ENCODE measurements at places on chromosomes 1 and 21.

GRCh38 chr1:6596886-6597776, 5.5 kb downstream of the KLHL21 start:
- DNase-seq, result no peak

DNA sequence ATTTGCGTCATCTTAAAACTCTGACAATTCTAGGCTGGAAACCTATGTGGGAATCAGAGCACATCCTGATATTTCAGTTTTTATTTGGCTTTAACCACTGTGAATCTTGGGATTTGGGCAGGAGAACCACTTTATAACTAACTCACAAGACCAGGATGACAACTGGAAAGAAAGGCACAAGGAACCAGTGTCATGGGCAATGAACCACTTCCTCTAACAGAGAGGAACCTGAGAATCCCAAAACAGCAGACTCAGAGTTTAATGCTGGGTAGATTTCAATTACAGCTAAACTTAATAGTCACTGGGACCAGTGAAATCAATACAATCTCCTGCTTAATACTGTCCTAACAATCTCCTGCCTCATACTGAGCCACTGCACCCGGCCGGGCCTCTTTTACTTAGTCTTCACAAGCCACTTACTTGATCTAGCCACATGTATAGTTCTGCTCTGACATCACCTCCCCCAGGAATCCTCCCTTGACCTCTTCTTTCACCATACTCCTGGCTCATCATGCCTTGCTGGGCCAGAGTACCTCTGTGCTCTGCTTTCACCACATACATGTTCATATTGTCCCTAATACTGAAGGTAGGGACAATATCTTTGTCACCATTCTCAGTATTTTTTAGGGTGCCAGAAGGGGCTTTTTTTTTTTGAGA, 20.2 kb upstream of the SLFNL1 start:
- no peak for DNase-seq

DNA sequence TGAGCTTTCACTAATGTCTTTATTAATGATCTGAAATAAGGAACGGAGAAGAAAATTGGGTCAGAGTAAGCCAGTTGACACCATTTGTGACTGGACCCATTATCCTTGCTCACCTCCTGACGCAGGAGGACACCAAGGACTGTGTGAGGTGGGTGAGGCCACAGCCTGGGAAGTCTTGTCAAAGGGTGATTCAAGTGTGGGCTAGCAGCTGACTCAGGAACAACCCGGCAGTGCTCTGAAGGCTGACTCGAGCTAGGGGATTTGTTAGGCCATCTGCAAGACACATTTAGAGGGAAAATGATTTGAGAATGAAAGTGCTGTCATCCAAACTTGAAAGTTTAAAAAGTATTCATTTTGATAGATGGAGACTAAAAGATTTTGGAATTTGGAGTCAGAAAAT, 21.2 kb downstream of the PRRX1 start:
- no peak for DNase-seq

DNA sequence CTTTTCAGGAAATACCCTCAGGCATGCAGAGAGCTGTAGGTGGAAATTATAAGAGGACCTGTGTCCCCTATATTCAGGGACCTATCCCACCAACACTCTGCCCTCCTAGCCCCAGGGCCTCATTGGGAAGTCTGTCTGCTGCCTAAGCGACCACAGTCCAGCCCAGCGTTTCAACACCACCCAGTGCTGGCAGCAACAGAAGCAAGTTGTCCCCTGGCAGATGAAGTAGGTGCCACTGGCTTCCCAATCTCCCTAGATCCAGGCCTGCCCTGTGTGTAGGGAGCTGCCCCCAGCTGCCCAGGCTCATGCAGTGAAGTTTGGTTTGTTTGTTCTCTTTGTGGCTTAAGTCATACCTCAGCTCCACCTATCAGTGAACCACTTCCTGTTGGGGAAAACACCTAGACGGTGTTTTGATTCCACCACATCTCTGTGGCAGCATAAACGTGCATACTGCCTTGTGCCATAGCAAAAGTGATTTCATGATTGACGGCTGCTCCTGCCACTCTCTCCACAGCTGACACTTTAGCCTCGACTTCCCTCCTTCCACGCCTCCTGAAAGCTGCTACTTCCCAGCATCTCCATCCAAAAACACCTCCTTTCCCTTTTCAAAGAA, 8.1 kb upstream of the LEFTY1 start:
- DNase-seq, result peak; percentile 73

DNA sequence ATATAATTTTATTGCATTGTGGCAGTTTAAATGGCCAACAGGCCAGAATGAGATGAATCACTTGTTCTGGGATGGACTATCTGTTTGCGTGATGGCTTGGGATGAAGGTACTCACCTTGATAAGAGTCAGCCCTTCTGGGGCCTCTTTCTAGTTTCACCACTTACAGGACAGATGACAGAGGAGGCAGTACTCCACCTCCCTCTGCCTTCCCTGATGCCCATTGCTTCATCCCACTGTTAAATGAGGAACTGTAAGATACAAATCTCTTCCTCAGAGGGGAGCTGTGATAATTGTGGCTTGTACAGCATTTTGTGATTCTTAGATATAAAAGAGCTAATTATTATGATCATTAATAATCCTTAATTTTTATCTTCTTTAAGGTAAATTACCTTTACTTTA, 3.7 kb upstream of the TCHH start:
- no peak for DNase-seq

GRCh38 chr1:178311164-178311563, 185.6 kb downstream of the CLEC20A start:
- no peak for DNase-seq

GRCh38 chr1:206903687-206904086, 6.4 kb downstream of the IL24 start:
- DNase-seq, result no peak

DNA sequence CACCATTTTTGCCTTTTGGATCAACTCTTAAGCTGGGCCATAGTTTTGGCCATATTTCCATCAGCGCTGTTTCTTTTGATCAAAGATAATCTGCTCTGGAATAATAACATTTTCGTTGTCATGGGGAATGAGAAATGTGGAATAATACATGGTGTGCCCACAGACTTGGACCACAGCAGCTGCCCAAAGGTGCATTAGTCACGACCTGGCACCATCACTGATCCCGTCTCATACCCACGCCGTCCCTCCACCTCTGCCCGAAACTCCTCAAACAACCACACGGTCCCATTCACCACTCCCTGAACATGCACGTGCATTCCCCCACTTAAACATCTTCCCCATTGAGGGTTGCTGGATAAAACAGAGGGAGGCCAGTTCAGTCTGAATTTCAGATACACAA, 76.9 kb downstream of the SLC66A1 start:
- no peak for DNase-seq

DNA sequence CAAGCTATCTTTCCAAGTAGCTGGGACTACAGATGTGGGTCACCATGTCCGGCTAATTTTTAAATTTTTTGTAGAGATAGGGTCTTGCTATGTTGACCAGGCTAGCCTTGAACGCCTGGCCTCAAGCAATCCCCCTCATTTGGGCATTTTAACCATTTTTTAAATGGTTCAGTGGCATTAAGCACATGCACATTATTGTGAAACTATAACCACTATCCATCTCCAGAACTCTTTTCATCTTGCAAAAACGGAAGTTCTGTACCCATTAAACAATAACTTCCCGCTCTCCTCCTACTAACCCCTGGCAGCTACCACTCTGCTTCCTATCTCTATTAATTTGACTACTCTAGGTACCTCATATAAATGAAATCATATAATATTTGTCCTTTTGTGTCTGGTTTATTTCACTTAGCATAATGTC, 4.8 kb upstream of the IL6R start:
- no peak for DNase-seq

GRCh38 chr1:31346785-31347184, 26.1 kb downstream of the FABP3 start:
- no peak for DNase-seq

GRCh38 chr1:40985161-40985560, 5.7 kb downstream of the CTPS1 start:
- DNase-seq, result no peak

DNA sequence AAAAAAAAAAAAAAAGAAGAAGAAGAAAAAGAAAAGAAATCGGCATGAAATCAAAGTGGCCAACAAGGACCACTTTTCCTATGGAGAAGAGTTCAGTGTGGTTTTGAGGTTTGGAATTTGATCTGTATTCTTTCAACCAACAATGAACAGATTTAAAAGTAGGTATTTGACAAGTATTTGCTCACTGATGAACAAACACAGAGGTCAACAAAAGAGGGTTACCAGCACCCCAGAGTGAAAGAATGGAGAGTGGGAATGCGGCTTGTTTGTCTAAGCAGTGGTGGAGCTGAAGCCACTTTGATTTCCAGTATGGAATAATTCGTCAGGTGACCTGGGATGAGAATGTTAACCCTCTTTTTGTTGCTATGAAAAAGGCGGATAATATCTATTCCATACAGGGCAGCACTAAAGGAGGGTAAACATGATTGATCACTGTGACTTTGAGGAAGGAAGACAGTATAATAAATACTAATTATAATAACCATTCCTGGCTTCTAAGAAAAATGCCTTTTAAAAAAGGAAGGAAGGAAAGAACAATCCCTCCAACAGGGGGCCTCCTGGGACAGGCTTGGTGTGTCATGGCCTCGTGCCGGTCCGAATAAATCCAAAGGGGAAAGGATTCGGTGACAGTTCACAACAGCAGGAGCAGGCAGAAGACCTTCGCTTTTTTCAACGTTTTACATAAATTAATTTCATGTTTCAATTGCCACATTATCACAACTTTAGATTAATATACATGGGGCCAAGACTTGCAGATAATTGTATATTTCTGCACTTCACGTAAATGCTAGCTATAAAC, 37.2 kb upstream of the SIM2 start:
- DNase-seq, result no peak

- no peak for DNase-seq
These were observed 8.7 kb downstream of the KIRREL1 start for GRCh38 chr1:158002022-158002630.

DNA sequence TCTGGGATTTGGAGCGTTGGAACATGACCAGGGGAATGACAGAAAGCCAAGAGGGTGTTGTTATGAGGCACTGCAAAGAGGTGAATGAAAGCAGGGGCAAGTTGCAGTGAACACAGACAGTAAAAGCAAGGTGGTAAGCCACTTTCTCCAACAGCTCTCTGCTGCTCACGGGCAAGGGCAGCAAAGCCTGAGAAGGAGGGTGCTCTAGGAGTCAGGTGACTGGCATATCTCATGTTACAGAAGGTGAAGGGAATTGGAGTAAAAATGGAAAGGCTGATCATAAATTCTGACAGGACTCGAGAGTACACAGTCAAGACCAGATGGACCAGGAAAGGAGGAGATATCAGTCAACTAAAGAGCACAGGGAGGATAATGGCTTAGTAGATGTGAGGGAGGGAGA, 14.5 kb downstream of the VAV3 start:
- DNase-seq, result no peak

DNA sequence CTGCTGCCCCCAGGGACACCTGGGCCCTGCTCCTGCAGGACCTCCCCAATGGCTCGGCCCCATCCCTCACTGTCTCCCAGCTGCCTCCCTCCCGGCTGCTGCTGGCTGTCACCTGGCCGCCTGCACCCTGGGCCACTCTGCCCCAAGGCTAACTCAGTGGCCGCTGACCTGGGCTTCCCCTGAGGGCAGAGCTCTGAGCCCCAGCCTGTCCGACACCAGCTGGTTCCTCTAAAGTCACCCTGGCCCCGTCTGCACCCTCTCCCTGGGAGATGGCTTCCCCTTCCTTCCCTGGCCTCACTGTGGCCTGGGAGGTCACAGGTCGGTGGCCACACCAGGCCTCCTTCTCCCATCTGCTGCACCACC, 15.0 kb downstream of the ITGB2 start:
- DNase-seq, result no peak

DNA sequence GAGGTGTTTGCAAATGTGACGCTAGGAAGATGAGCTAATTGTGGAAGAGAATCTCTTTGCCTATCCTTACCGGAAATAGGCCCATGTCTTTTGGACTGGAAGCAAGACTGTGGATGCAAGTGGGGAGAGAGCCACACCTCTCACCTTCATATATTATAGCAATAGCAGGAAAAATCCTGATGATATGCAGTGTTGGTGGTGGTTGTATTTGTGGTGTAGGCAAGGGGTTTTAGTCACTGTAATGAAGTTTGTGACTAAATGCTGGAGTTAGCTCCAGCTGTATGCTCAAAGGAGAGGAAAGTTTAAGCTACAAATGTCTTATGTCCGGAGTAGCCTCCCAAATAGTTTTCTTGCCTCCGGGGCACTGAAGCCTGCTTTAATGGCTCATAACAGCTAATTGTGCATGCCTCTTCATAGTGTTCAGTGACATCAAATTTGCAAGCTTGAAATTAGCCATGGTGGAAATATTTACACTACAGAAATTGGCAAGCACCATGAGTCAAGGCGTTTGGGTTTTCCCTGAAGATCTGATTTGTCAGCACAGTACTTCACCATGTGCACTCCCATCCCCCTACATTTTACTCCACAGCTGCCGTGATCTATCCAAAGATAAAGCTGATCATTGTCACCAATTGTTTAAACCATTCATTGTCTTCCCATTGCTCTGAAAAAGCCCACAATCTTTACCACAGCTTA, 102.6 kb upstream of the ZNF644 start:
- DNase-seq, result no peak

GRCh38 chr1:84361796-84362195, 36.5 kb upstream of the DNASE2B start:
- no peak for DNase-seq

- DNase-seq, result no peak
These were observed 203.0 kb upstream of the FMN2 start for GRCh38 chr1:239888639-239889038.

- DNase-seq, result peak; percentile 60
These were observed 34.1 kb downstream of the ACOT7 start for GRCh38 chr1:6359216-6360116.

GRCh38 chr1:197129698-197130097, 16.8 kb downstream of the ASPM start:
- DNase-seq, result no peak

- DNase-seq, result no peak
These were observed 110.2 kb upstream of the IVNS1ABP start for GRCh38 chr1:185427264-185427663.

GRCh38 chr1:24978383-24979032, 48.4 kb upstream of the RUNX3 start:
- DNase-seq, result no peak

- DNase-seq, result no peak
These were observed 153.3 kb downstream of the TOMM20 start for GRCh38 chr1:234975122-234975940.

Measured in CD4-positive, alpha-beta T cell treated with Interleukin-17A for 4 hours (primary cell).